ENCODE measurements at places on chromosomes 12 and 14.
A peak's percentile ranks its signal among the peaks of the same experiment; 100 is the strongest.

DNA sequence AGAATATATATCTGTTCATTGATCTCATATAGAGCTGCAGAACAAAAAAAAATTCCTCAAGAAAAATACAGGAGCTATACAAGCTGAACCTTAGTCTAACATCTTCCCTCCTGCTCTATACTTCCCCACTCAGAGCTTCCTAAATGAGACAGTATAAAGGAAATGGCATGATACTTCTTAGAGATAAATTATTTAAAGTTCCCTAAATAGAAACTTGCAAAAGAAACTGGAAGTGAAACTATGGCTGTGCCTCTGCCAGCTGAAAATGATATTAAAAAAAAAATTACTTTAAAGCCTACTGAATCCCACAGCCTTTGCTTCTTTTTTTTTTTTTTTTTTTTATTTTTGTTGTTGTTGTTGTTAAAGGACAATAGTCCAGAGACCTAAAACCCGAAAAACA lies 11.6 kb upstream of the NEK9 start:
- peak; percentile 18 for DNase-seq

GRCh38 chr14:38848243-38848935 lies 254.6 kb downstream of the SEC23A start:
- peak; percentile 32 for DNase-seq

DNA sequence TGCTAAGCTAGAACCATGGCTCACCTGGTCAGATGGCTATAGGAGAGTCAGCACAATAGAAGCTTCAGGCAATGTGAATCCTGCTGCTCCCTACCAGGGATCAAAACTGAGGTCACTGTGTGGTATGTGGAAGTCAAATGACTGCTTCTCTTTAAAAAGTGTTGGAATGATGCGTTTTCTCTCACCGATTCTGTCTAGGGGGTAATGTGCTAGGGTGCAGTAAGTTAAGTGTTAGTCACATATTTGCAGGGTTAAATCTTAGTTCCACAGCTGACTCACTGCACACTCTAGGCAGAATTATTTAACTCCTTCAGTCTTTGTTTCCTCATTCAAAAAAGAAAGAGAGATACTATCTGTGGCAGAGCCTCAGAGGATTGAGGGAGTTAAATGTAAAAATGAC lies 696.6 kb downstream of the DIO2 start:
- no peak for DNase-seq

DNA sequence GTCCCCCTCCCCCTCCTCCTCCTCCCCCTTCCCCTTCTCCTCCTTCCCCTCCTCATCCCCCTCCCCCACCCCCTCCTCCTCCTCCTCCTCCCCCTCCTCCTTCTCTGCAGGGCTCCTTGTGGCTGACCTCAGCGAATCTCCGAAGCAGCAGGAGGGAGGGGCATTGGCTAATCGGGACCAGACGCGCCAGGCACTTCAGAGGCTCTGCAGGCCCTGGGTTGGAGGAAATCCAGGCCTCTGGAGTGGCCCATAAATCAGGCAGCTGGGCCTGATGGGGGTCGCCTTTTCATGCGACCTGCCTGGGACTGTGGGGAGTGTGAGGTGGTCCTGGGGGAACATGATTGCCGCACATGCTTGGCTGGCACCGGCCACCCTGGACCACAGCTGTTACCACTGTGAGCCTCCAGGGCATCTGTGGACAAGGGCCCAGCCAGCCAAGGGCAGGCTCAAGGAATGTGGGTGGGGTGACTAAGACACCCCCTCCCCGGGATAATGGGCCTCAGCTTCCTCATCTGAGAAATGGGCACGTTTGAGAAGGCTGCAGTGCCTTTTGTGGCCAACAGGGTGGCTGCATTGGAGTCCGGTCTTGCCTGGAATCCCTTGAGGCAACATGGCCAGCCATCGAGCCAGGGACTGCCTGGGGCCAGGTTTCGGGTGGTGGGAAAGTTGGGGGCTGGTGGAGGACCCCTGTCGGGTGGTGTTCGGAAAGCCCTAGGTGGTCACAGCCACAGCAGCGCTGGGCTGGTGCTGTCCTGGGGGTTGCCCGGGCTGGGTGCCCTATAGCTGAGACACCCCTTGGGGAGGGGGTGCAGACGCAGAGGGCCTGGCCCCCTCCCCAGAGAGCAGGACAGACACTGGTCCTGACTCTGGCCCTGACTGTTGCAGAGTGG lies 12.0 kb downstream of the KIF26A start:
- DNase-seq: no peak

DNA sequence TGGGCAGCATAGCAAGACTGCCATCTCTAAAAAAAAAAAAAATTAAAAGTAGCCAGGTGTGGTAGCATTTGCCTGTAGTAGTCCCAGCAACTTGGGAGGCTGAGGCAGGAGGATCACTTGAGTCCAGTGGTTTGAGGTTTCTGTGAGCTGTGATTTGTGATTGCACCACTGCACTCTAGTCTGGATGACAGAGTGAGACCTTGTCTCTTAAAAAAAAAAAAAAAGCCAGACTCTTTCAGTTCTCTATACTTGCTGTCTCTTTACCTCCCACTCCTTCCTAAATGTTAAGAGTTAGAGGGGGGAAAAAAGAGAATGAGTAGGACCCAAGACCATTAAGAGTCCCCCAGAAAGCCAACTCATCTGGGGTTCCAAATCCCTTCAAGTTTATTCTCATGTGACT lies 17.8 kb downstream of the EIF2S1 start:
- no peak for DNase-seq

GRCh38 chr12:101891462-101891971 lies 14.1 kb downstream of the DRAM1 start:
- peak; percentile 99 for DNase-seq

DNA sequence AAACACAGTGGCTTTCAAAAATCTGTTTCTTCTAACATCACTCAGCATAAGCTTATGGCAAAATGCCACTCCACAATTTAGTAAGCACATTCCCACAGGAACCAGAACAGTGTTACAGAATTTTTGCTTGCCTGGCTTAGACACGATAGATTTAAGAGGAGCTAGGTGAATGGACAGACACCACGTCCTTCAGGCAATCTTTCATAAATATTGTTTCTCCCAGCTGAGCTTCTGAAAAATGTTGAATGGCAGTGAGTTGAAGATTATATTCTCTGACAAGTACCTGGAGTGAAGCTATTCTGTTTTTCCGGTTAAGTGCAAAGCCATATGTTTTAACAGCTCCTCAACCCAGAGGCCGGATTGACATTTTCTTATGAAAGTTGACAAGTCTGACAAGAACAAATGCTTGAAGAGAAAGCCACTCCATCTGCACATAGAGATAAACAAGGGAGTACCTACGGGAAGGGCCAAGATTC lies 102.0 kb downstream of the FSCB start:
- no peak for DNase-seq

- no peak for DNase-seq
Measured at GRCh38 chr12:7034464-7034863, 16.2 kb upstream of the LPCAT3 start.

DNA sequence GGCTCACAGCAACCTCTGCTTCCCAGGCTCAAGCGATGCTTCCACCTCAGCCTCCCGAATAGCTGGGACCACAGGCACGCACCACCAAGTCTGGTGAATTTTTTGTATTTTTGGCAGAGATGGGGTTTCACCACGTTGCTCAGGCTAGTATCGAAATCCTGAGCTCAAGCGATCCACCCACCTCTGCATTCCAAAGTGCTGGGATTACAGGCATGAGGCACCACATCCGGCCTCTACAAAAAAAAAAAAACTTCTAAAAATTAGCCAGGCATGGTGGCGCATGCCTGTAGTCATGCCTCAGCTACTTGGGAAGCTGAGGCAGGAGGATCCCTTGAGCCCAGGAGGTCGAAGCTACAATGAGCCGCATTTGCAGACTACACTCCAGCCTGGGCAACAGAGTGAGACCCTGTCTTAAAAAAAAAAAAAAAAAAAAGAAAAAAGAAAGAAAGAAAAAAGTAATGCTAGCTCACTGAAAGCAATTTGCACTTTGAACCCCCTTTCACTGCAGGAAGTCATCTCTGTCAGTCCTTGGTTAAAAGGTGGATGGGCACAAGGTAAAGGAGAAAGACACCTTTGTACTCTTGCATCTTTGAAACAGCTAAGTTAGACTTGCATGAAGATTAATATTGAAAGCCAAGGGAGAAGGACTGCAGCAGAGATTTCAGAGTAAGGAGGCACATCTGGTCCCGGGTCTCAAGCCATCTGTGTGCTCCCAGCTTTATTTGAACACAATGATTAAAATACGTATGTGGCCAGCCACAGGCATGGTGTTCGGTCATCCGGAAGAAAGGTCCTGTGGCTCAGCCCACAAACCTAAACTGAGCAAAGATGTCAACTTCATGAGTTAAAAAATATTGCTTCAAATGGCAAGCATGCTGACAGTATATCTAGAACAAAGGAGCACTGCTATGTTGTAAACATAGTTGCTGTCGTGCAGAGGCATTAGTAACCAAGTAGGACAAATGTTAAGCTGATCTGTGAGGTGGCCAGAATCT lies 103.8 kb upstream of the HMGA2 start:
- DNase-seq: no peak

DNA sequence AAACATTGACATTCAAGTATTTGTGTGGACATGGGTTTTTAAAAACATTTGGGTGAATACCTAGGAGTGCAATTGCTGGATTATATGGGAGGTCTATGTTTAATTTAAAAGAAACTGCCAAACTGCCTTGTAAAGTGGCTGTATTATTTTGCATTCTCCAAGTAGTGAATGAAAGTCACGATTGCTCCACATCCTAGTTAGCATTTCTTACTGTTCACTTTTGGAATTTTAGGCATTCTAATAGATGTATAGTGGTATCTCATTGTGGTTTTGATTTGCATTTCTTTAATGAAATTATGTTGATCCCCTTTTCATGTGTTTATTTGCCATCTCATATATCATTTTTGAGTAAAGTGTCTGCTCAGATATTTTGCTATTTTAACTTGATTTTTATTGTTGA lies 159.5 kb downstream of the FOXG1 start:
- DNase-seq: no peak

GRCh38 chr12:68868043-68868790 lies 60.2 kb downstream of the MDM2 start:
- no peak for DNase-seq

DNA sequence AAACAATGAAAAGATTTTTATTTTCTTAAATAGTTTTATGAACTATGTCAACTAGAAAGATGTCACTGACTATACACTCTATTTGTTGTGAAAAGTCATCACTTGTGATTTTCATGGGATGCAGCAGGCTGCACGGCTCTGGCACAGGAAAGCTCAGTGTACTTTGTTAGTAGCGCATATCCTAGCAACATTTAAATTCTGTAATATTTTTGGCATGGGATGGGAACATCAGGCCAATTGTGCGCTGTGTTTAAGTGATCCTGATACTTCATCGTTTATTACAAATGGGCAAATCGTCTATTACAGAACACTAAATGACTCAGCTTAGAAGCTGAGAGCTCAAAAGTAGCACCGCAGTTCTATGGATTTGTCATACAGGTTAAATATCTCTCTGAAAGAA lies 60.7 kb upstream of the SAV1 start:
- DNase-seq: no peak

GRCh38 chr12:110658242-110658641 lies 30.7 kb downstream of the HVCN1 start:
- no peak for DNase-seq

DNA sequence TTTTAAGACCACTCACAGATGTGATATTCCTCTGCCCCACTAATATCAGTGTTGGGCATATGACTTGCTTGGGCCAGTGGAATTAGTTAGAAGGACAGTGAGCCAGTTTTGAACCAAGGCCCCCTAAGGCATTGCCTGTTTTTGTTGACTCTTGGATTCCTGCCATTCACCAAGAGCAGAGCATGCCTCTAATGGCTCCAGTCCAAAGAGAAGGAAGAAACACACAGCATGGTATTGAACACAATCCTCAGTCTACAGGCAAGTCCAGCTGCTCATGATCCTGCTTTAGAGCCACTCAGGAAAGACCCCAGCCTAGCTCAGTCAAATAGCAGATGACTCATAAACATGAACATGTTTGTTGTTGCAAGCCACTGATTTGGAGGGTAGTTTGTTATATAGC lies 1201.5 kb downstream of the BCL11B start:
- DNase-seq: no peak
